ENCODE measurements at places on chromosomes 16 and 17.
A peak's percentile ranks its signal among the peaks of the same experiment; 100 is the strongest.

DNA sequence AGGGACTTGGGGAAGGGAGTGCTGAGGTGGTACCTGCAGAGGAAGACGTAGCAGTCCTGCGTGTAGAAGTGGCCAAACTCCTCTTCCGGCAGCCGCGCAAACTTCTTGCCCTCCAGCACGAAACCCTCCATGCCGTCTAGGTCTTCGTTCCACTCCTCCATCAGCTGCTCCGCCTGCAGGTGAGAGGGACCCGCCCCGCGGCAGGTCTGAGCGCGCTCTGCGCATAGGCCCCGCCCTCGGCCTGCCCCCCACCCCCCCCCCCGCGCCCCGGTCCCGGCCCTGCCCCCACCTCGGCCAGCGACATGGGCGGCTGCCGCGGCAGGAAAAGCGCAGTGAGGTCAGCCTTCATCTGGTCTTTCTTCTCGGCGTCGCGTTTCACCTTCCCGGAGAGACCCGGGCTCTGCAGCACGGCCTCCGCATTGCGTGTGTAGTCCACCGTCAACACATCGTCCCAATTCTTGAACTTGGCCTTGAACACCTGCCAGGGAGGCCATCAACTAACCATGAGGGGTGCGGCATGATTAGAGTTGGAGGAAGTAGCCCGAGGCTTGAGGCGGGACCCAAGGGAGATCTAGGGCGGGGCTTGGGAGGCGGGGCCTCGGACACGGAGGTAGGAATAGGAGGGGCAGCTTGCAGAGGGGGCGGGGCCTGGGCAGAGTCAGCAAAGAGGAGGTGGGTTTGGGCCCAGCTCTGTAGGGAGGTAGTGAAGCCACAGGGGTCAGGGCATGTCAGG is 11.5 kb downstream of the FLII start:
- DNase-seq, result no peak

GRCh38 chr16:66926171-66926947 is 1.0 kb upstream of the RRAD start:
- no peak for DNase-seq

DNA sequence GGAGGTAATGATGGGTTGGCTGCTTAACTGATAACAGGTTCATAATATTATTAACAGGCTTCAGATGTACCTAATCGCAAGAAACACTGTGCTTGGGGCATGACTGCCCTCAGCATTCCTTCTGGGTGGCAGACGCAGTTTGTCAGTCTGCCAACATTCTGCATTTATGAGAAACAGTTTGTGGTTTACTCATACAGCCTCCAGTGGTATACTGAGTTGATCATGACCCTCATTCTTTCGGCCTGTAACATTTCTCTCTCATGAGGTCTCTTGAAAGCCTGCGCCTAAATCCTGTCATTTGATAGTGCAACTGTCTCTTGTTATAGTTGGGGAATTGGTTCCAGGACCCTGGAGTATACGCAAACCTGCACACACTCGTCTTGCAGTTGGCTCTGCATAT is 4.9 kb upstream of the RUSF1 start:
- DNase-seq, result no peak

- no peak for DNase-seq
These were observed 1.7 kb upstream of the IL17C start for GRCh38 chr16:88636488-88637265.

- DNase-seq, result no peak
These were observed 33.9 kb upstream of the CLEC18B start for GRCh38 chr16:74455213-74455612.

DNA sequence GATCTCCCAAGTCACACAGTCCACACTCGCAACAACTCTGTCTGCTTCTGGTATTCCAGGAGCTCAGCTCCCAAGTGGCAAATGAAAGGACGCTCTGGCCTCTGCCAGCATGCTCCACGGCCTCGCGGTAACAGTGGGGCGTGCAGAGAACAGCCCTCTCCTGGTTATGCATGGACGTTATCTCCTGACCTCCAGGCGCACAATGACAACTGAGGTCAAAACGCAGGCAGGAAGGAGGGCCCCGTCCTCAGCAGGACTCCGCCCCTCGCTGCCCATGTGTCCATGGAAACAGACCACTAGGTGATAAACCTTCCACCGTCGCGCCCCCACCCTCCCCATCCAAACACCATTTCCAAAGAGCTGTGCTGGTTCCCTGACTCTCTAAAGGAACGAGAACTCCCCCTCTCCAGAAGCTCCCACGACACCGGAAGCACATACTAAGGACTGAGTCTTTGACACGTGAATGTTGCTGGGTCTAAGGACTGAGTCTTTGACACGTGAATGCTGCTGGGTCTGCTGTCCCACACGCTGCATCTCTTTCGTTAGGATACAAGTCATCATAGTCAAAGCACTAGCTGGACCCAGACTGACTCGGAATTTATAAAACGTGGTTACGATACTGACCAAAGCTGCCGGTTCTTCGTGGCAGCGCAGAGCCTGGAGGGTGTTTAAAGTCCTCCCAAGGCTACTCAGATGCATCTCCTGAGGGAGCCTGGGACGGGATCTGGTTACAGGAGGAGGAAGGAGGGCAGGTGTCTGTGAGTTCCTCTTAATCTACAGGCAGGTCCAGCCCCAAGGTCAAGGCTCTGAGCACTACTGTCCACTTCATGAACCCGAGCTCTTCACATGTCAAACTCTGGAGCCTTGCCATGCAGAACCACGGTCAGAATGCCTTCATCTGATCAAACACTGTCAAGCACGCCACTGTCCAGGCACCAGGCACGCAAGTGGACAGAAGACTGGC is 43.9 kb downstream of the KLHDC4 start:
- no peak for DNase-seq

- no peak for DNase-seq
These were observed 16.1 kb downstream of the TLE7 start for GRCh38 chr16:71425746-71426068.

DNA sequence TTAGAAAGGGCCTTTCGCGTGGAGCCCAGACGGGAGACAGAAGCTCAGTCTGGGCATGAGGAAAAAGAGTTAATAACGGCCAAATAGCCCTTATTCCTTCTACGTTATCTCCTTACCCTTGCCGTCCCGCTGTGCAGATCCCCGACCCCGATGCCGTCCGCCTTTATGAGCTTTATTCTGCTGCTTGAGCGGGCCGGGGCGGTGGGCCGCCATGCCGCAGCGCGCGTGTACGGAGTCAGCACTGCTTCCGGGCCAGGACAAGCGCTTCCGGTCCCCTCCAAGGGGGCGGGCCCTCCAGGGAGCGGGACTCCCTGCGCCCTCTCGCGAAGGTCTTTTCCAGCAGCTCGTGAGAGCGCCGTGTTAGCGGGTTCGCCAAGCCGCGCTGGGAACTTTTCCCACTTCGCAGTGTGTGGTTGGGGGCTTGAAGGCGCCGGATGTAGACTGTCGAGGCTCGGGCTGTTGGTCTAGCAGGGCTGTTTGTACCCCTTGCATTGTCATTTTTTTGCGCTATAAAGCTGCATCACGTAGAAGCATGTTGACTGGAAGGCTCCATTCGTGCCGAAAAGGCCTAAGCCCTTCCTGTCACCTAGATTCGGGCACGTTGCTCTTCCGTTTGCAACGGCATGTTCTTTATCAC is at the start of gene TSR1:
TSR1 (minus strand) TSS at position 243 of the 637 bp plus-strand sequence; CDS start at position 213, 30 bp downstream.
- DNase-seq, result peak; percentile 83

DNA sequence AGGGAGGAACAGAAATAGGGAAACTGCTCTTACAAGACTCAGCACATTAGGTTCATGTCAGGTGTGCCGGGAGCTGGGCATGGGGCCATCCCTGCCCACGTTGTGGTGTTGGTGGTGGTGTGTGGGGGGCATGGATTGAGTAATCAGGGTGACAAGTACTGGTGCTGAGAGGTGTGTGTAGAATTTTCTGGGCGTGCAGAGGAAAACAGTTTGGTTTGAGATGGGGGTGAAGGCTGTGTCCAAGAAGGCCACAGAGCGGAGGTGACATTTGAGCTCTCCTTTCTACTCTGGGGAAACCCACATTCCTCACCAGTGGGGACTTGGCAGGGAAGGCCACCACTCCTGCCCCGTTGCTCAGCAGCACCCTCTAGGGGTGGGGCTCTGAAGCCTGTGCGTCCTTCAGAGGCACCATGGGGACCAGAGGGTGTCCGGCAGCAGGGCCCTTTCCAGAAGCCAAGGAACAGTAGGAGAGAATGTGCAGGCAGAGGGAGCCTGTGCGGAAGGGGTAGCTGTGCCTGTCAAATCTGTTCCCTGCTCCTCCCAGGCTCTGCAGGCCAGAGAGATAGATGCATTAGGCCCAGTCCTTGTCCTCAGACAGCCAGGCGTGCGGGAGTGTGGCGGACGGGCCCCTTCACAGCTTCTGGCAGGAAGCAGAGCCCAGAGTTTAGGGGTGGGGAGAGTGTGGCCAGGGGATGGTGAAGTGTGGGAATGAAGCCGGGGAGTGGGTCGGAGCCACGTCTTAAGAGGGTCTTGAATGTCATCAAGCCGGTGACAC is 48.7 kb upstream of the GSE1 start:
- no peak for DNase-seq

GRCh38 chr16:2465653-2466415 is 5.3 kb upstream of the NTN3 start:
- DNase-seq, result no peak

DNA sequence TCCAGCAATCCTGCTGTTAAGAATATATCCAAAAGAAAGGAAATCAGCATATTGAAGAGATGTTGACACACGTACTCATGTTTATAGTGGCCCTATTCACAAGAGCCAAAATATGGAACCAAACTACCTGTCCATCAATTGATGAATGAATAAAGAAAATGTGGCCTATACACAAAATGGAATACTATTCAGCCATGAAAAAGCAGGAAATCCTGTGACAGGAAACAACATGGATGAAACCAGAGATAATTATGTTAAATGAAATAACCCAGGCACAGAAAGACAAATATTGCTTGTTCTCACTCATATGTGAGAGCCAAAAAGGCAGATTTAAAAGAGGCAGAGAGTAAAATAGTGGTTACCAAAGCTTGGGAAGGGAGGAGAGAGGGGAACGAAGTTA is 127.1 kb downstream of the KCNJ2 start:
- no peak for DNase-seq

DNA sequence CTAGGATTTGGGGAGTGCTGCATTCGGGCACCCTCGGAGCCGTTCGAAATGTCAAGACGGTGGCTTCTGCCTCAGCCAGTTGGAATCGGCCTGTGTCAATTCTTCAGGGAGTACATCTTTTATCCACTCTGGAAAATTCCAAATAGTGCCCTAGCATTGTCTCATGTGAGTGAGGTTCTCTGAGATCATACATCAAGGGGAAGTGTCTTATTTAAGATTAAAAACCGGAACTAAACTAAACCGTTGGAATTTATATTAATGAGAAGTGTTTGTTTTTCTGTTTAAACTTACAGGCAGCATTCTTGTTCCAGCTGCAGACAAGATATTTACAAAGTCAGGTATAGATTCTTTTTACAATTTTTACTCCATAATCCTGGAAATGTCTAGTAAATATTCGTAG is 56.8 kb downstream of the SLC47A1 start:
- DNase-seq, result no peak

DNA sequence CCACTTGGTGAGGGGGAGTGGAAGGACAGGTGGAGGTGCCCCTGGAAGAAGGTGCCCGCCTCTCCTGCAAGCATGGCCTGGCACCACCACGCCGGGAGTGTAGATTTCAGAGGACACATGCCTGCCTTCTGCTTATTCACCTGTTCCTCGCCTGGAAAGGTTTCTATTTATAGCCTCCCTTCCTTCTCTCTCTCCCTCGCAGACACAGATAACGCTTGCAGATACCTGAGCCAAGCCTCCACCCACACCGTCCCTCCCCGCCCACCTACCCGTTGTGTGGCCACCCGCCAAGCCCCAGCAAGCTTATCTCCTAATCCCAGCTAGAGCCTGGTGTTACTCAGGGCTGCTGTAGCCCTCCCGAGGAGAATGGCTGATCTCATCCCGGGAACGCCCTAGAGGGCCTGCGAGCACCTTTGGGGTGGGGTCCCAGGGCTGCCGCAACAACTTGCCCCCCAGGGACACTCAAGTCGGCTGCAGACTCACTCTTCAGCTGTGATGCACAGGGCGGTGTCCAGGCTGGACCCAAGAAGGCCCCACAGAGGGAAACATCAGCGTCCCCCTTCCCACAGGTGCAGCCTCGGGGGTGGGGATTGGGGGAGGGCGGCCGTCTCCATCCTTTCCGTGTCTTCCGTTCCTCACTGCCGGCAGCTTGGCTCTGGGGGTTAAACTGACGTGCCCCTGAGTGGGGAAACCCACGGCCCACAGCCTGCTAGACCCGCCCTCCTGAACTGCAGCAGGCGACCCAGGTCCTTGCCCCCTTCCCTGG is 1.9 kb upstream of the SNAI3 start:
- no peak for DNase-seq

GRCh38 chr17:64736804-64737492 is 74.8 kb upstream of the SMURF2 start:
- no peak for DNase-seq

DNA sequence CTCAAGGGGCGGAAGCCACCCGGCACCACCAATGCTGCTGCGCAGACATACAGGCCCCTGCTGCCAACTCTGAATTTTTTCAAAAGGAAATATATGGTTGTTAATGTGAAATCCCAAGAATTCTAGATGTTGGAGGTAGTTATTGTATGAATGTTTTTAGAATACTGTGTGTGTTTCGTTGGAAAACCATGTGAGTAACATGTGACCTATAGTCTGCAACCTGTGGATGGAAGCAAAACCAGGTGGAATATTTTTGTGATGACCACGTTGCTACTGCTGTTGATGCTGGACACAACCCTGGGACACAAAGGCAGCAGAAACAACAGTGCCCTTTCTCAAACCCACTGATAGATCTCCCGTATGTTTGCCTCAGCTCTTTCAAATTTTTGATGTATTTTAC is 376.3 kb upstream of the SALL1 start:
- no peak for DNase-seq

DNA sequence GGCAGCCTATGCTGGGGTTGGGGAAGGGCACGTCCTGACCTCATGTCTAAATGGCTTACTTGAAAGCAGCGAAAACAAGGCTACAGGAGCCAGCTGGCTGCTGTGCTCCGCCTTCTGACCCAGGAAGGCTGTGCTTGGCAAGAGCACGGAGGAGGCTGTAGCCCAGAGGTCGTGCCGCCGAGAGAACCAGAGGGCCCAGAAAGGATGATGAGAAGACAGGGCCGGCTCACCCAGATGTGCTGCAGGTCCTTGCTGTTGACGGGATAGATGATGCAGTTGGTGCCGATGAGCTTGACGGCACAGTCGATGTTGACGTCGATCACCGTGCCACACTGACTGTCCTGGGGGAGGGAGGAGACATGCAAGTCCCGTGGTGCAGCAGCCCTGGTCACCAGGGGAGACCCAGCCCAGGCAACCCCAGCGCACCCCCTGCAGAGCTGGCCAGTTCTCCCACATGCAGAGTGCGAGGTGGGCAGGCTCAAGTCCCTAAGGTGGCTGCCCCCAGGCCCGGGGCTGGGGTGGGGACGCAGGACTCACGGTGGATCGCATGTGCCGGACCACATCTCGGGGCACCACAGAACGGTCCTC is 20.7 kb downstream of the SPHK1 start:
- DNase-seq, result no peak

- DNase-seq, result no peak
These were observed 150.1 kb downstream of the RAB11FIP4 start for GRCh38 chr17:31541559-31541958.

- no peak for DNase-seq
These were observed 84.5 kb upstream of the NETO2 start for GRCh38 chr16:47228241-47228640.
